T47D (cell line): ENCODE measurements at places on chromosomes 1 and 21.

DNA sequence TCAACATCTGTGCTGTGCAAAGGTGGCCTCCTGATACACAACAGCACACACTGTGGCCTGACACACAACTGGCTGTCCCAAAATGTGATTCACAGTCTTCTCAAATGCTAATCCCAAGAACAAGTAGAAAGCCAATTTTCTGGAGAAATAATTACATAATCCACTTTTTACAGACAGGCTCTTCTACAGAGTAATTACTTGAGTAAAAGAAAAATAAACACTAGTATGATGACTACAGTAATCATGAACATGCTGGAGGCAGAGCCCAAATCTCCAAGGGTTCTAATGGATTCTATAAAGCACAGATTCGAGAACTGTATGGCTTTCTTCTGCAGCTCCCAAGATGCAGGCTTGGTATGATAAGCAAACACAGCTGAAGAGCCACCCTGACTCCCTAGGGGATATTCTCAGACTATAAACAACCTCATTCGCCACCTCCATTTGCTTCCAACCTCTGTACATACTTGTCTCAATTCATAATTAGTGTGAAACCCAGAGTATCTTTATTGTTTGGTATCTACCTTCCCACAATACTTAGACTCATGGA is 81.9 kb downstream of the SIPA1L2 start:
- no peak for DNase-seq

- no peak for DNase-seq
Measured at GRCh38 chr1:55981010-55981650, 598.2 kb downstream of the PLPP3 start.

DNA sequence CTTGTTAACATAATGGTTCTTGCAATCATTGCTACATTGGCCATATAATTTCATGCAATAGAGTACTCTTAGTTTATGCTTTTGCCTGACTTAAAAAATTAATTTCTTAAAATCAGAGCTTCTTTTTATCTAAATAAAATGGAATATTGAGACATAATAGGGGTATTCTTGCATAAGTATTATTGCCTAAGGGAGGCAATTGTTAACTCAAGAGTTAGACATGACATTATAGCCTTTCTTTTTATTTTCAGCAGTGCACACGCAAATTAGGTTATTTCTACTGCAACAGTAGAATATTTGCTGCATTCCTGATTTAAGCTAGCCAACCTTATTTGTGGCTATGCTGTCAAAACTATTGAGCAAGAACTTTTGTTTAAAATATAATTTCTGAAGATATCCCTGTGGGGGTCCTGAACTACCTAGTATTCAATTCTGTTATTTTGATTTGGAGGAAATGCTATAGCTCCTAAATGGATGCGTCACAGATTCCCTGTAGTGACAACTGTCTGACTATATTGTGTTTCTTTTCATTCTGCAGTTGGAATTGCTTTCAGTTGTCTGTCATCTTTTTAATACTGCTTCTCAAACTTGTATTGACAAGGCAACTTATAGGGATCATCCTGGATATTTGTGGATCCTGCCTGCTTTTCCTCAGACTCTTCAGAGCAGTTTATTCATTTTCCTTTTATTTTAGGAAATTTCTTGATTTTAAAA is 211.0 kb downstream of the PATJ start:
- no peak for DNase-seq

- DNase-seq: peak; percentile 34
Measured at GRCh38 chr1:183454377-183454776, 17.9 kb upstream of the SMG7 start.

DNA sequence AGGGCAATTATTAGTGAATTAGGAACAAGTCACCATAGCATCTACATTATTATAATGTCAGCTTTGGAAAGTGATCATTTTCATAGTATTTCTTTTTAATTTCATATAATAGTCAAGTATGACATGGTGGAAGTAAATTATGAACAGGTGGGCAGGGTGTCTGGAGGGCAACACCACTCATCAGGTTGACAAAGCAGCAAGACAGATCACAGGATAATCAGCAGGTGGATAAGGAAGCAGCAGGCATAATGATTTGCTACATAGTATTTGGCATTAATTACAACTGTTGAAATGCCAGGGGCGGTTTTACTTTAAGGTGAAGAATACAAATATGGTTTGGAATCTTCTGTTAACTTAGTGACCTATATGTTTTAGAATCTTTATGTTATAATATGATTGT is 1342.2 kb downstream of the PLA2G4A start:
- DNase-seq: no peak

DNA sequence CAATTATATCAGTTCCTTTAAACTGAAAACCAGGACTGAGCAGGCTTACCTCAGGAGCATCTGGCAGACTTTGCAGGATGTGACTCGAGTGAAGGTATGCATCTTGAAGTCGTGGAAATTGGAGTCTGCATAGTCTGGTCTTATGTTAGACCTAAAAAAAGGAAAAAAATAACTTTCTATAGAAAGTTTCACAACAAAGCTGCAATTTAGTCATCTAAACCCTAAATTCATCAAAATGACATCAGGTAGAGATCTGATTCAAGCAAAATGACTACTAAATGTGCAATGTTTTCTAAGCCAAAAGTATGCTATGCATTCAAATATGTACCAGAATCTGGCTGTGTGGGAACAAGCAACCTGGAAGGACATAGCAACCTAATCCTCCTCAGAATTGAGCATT is 260.1 kb downstream of the VAV3 start:
- DNase-seq: no peak

DNA sequence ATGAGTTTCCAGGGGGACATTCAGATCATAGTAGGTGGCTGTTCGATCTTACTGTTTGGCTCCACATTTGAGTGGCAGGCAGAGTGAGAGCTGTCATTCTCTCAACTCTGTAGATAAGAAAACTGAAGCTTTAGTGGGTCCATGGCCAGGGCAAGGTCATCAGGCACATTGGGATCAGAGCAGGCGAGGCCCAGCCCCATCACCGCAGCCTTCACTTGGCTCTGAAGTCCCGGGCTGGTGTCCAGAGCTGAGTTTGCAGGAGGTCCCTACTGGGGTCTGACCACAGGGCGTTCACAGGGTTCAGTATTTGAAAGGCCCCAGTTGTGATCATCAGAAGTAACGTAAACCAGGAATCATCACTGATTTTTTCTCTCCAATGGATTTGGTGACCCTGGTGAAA is 76.7 kb downstream of the OBSCN start:
- DNase-seq: no peak

- DNase-seq: no peak
Measured at GRCh38 chr1:1253972-1254666, 7.6 kb upstream of the C1QTNF12 start.

DNA sequence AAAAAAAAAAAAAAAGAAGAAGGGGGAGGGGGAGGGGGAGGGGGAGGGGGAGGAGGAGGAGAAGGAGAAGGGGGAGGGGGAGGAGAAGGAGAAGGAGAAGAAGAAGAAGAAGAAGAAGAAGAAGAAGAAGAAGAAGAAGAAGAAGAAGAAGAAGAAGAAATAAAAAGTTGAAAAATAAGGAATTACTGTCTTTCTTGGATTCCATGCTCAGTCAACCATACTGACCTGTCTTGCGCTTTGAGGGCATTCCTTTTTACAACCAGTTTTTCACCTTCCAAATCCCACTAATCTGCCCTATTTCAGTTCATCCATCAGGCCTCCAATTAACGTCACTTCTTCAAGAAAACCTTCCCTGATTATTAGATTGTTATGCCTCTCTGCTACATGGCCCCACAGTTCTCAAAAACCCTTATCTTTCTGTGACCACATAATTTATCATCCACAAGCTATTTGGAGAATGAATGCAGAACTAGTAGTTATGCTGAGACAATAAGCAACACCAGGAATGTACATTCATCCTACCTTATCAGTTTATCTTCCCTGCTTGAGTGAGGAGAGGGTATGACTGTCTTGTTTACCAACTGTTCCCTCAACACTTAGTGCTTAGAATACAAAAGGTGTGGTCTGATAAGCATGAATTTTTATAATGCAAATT is 57.5 kb upstream of the GUCA2A start:
- no peak for DNase-seq

- DNase-seq: no peak
Measured at GRCh38 chr1:24392982-24393650, 20.5 kb downstream of the STPG1 start.

DNA sequence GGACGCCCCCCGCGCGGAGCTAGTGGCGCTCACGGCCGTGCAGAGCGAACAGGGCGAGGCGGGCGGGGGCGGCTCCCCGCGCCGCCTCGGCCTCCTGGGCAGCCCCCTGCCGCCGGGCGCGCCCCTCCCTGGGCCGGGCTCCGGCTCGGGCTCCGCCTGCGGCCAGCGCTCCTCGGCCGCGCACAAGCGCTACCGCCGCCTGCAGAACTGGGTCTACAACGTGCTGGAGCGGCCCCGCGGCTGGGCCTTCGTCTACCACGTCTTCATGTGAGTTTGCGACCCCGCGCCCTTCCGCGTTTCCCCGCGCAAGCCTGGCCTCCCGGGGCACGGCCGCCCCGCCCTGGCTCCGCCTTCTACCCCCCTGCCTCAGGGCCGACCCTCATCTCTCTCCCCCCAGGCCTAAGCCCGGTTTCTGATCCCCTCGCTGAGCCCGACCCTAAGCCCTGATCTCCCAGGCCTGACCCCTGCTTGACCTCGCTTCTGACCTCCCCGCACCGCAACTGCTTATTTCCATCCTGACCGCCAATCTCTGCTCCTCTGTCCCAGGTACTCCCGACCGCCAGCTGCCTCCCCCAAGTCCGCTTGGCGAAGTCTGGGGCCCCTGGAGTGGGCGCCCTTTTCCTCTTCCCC is 669 bp downstream of the KCNQ4 start:
- no peak for DNase-seq

DNA sequence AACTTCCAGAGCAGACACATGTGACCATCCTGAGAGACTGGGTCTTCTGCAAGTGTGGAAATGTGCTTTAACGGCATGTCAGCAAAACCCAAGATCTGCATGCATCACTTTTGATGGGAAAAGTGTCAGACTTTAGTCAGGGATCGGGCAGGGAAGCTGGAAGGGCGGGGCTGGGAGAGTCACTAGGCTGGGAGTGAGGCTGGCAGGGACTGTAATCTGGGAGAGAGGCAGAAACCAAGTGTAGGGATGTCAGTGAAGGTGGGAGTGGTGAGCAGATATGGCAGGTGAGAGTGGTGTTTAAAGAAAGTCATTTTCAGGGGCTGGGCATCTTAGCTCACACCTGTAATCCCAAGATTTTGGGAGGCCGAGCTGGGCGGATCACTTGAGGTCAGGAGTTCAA is 11.3 kb downstream of the CDA start:
- DNase-seq: no peak

GRCh38 chr1:199089393-199090122 is 450.7 kb downstream of the PTPRC start:
- no peak for DNase-seq

- no peak for DNase-seq
Measured at GRCh38 chr1:218748071-218748470, 402.9 kb downstream of the TGFB2 start.

DNA sequence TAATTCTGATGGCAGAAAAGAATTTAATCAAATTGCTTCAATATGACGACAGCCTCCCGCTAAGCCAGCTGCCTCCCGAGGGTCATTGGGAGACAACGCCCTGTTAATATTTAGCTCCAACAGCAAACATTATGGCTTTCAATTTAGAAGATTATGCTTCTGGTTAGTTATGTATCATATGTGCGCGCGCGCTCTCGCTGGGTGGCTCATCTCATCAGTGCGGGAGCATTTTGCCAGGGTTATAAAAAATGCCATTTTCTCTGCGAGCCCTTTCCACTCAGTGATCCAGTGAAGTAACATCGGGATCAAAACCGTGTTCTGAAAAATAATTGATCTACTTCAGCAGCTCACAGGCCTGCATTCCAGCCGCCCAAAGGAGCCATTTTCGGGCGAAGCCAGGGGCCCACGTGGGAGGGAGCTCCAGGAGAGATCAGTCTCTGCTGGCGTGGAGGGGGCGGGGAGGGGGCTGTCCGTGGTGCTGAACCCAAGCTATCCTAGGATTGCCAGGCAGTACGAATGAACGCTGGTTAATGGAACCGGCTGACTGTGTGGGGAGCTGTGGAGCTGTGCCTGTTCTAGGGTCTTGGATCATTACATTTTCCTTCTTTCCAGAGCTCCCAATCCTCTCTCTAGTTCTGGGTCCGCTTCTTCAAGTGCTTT is 219.1 kb upstream of the ZC3H12A start:
- peak; percentile 73 for DNase-seq

GRCh38 chr21:31340942-31341487 is 3.0 kb downstream of the TIAM1 start:
- DNase-seq: no peak

DNA sequence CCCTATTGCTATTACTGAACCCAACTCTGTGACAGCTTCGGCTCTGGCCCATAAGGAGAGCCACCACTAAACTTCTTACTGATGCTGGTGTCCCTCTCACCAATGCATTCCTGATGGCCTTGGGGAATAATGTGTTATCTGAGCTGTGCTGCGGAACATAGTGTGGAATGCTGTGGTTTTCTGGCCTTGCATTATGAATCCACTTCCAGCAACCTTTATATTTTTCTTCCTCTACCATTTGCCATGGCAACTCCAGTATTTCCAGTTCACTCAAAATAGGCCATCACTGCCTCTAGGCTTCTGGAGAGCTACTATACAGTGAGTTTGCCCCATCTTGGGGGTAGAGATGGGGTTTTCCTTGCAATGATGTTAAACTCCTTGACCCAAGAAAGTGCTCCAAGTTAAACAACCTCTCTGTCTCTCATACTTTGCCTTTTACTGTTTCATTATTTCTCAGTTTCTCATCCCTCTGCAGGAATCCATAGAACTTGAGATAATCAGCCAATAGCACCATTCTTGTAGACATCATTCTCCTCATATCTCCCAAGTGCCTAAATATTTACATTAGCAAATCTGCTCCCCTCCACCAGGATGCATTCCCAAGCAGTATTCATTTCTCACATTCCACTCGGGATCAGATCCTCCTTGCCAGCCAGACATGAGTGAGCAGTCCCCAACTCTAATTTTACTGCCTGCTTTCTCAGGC is 11.1 kb upstream of the RAVER2 start:
- DNase-seq: no peak

DNA sequence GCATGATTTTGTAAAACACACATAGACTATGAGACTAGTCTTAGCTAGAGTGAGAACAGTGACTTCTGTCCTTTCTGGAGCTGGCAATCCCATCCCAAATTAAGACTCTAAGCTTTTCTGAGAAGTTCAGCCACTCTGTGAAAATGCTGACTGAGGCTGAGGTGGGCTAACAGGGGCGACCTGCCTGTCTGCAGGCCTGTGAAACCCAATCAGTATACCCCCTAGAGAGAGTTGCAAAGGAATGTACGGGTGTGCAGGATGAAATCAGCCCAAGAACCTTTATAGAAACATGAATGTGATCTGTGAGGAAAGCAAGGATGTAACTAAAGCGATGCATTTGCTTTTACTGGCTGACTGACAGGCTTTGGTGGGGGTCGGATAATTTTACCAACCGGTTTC is 16.0 kb upstream of the TBX15 start:
- DNase-seq: no peak
